ENCODE measurements at places on chromosomes 2 and 18.

- no peak for ATAC-seq
These were observed 196.1 kb downstream of the BABAM2 start for GRCh38 chr2:28086611-28087010.

- ATAC-seq: peak; percentile 46
These were observed 42.3 kb upstream of the PTPRM start for GRCh38 chr18:7524786-7525185.

GRCh38 chr18:36693931-36694620, 134.7 kb downstream of the TPGS2 start:
- ATAC-seq: peak; percentile 58

GRCh38 chr2:105401867-105402266, 3.0 kb upstream of the FHL2 start:
- ATAC-seq: no peak

- ATAC-seq: no peak
These were observed 21.4 kb upstream of the WDSUB1 start for GRCh38 chr2:159307942-159308341.

Data from gastroesophageal sphincter (tissue), 4 donors.